ENCODE measurements at places on chromosomes 4 and X.

DNA sequence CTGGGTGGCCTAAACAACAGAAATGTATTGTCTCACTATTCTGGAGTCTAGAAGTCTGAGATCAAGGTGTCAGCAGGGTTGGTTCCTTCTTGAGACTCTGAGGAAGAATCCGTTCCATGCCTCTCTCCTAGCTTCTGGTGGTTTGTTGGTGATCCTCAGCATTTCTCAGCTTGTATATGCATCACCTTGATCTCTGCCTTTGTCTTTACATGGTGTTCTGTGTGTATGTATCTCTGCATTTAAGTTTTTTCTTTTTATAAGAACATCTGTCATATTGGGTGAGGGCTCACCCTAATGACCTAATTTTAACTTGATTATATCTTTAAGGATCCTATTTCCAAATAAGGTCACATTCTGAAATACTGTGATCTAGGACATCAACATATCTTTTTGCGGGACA, 50.6 kb upstream of the CD40LG start:
- no peak for DNase-seq

GRCh38 chr4:16508968-16509367, 282.7 kb upstream of the TAPT1 start:
- DNase-seq = no peak

DNA sequence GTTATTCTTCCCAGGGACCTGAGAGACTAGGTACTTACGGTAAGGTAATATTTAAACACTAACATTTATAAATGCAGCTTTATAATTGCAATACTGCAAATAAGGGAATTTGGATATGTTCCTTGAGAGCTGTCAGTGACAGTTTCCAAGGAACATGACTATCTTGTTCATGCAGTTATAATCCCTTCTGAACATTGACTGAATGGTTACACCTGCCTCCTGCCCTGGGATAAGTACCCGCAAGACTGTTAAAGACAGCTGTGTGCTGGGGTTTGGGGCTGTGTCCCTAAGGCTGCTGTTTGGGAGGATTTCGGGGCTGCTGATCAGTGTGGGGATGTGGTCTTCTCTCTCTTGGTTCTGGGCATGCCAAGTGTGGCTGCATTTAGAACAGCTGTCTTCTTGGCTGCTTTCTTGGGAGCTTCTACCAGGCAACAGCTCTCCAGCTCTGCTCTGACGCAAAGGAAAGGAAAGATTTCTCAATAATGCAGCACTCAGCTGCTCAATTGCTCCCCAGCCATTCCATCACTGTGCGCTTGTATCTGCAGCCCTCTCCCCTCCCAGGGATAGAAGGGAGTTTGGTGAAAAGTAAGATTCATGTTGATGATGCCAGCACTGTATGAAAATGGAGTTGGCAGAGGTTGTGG, 298.8 kb upstream of the TAPT1 start:
- no peak for DNase-seq

DNA sequence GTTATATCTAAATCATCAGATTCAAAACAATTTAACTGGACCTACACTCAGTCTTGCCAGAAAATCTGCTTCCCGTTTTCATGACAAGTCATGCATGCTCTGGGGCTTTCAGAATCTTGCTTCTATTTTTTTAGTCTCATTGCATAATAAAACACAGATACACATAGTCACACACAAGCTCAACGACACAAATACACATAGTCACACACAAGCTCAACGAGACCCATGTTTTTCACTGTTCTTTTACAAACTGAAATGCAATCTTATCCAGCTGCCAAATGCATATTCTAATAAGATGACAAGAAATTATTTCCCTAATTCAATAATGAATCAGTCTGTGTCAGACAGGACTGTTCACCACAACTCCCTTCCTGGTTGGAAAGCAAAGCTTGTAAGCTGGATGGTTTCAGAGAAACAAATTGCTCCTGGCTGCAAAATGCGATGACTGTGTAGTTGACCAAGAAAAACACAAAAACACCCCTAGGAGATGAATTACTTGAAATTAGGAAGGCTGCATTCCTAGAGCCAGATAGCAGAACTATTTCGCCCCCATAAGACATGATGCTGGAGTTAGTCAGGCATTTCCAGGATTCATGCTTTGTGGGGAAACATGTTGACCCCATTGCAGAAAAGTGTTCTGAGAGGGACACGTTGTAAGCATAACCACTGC, 208.7 kb downstream of the CHIC2 start:
- DNase-seq = no peak

DNA sequence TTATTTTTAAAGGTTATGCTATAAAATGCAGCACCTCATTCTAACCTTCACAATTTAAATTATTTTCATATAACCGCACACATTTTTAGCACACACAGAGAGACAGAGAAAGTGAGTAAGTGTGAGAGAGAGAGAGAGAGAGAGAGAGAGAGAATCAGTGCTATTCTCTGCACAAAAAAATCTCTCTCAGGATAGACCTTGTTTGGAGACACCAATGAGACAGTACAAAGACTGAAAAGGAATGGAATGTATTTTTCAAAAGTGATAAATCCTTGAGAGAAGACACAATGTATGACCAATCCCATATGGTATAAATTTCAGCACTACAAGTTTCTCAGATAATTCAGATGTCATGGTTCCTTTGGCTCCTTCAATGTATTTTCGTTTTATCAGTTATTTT, 132.1 kb upstream of the PCDH18 start:
- no peak for DNase-seq

- no peak for DNase-seq
These were observed 12.2 kb upstream of the FMR1 start for GRCh38 chrX:147899379-147900114.

GRCh38 chr4:146175541-146176453, at the start of gene LSM6:
Gene LSM6 (plus strand): TSS chr4:146175718. CDS start chr4:146182922, 7,204 bp downstream.
- DNase-seq = peak; percentile 77

DNA sequence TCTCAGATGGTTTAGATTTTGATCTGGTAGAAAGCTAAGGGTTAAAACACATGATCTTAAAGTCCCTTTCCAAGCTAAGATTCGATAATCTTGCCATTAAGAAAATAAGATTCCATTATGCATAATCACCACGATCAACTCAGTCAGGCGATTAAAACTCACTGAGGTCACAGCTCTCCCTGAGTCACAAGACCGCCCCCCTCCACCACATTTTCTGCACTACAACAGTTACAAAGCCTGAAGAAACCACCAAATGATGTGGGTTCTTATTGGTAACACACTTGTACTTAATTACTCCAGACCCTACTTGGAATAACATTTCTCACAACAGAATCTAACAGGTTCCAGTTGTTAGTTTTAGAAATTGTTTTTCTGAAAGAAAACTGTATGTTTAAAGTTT, 62.8 kb downstream of the SH3KBP1 start:
- no peak for DNase-seq

DNA sequence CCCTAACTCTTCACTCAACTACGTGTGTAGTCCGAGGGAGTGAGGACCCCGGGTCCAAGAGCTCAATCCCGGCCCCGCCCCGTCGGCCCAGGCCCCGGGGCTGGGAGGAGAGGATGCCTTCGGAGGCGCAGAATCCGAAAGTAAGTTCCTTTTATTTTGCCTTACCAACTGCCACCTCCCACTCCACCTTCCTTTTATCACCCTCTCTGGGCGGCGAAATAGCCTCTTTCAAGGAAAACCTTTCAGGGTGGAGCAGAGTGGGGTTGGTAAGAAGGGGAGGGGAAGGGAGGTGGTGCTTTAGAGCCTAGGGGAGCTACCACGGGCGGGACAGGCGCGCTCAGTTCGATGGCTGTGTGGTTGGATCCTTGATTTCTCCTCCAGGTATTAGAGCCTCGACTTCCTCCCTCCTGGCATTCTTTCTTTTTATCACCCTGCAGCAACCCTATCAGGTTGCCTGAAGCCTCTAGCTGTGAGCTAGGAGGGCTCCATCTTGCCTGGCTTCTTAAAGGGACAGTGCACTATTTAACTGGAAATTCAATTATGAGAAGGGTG, 191.2 kb downstream of the RRAGB start:
- DNase-seq = no peak

- DNase-seq = no peak
These were observed 40.0 kb downstream of the ZFYVE28 start for GRCh38 chr4:2378401-2378800.

GRCh38 chr4:7837597-7838135, 102.0 kb downstream of the AFAP1 start:
- no peak for DNase-seq

DNA sequence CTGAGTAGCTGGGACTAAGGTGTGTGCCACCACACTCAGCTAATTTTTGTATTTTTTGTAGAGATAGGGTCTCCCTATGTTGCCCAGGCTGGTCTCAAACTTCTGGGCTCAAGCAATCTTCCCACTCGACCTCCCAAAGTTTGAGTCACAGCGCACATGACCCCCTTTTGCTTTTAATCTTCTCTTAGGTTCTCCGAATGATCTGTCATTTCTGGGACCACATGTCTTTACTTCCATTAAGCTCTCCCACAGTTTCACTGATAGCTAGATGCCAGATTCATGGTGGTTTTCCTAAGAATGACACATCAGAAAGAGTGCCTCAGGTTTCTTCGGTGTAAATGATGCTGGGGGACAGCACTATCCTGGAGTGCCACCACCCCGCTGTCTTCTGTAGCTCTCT, 17.9 kb downstream of the PRKX start:
- DNase-seq = no peak

GRCh38 chrX:8504451-8504850, 39.8 kb downstream of the VCX3B start:
- no peak for DNase-seq

DNA sequence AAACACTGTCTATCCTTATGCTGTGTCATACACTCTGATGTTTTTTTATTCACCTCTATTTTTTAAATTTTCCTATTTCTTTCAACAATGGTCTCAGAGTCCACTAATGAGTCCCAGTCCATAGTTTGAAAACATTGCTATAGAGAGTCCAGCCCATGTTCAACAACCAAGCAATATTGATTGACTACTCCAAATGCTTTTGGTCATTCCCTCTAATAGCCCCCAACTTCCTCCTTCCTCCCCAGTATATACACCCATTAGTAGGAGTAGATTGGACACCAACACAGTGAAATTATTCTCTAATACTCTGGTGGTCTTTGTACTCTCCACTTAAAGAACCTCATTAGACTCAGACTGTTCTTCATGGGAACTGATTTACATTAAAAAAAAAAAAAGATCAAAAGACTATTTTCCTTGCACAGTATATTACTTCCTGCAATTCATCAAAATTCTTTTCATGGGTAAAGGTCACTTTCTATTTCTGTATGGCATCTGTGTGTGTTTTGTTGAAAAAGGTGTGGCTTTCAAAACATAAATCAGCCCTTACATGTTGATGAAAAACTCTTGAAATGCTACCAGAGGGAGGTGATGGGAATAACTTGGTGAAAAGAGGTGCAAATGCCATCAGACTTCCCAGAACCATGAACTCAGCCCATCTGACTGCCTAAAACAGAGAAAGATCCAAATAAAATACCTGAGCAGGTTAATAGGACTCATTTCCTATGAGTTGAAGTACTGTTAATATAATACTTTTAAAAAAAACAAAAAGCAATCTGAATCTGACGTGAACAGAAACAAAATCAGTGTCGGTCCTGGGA, 250.3 kb upstream of the KLF3 start:
- DNase-seq = no peak

- no peak for DNase-seq
These were observed 43.4 kb upstream of the IQSEC2 start for GRCh38 chrX:53324803-53325202.

- DNase-seq = no peak
These were observed 95.1 kb upstream of the LIMCH1 start for GRCh38 chr4:41442810-41443209.

DNA sequence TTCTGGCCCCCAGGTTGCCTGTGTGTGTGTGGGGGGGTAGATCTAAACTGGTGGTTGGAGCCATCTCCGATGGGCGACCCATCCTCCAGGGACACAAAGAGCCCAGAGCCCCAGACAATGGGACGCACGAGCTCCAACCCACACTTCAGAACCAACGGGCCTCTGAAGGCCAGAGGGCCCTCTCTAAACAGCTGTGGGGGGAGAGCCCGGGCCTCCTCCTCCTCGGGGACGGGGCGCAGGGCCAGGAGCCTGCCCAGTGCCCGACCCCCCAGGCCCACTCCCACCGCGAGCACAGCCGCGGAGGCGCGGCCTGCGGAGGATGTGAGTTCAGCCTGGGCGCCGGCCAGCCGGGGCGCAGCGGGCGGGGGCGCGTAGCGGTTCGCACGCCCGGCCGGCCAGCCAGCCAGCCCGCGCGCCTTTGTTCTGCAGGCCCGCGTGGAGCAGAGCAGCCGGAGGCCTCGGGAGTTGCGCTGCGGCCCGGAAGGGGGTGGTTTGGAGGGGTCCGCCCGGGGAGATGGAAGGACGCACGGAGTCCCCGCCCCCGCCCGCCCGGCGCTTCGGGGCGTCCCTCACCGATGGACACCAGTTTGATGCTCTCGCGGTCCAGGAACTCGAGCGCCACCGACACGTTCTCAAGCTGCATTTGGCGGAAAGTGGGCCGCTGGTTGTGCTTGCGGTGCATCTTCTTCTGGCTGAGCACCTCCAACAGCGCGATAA, 4.0 kb downstream of the FLNA start:
- DNase-seq = no peak

- DNase-seq = no peak
These were observed 29.3 kb upstream of the PTPN13 start for GRCh38 chr4:86564795-86565194.

DNA sequence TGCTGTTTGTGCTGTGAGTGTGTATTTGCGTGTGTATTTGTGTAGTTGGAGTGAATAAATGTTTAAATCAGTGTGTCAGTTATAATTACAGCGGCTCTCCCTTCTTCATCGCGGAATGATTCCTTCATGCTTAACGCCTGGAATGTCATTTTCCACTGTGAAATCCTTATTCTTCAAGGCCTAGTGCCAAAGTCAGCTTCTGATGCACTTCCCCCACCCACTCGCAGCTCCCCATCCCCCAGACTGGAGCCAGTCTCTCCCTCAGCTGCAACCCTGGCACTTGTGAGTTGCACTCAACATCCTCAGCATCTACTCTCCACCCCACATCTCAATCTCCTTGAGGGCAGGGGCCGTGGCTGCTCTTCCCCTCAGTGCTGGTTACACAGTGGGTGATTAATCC, 583.0 kb downstream of the BCOR start:
- no peak for DNase-seq

DNA sequence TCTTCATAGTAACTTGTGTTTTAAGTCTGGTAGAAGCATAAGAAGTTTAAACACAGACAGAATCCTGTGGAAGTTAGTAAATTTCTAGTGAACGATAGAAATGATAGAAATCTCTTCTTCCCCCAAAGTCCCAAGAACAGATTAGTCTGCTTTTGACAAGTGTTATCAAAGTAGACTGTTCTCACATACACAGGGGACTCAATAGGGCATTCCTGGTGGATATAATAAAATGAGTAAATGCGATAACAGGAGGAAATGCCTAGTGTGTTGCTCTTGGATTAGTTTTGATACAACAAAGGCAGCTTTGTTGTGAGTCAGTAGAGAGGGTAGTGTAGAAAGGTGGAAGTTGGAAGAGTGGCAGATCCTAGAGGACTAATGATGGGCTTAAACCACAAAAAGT, 43.5 kb downstream of the CLCN3 start:
- no peak for DNase-seq

GRCh38 chr4:105594099-105595010, 41.9 kb downstream of the ARHGEF38 start:
- no peak for DNase-seq

DNA sequence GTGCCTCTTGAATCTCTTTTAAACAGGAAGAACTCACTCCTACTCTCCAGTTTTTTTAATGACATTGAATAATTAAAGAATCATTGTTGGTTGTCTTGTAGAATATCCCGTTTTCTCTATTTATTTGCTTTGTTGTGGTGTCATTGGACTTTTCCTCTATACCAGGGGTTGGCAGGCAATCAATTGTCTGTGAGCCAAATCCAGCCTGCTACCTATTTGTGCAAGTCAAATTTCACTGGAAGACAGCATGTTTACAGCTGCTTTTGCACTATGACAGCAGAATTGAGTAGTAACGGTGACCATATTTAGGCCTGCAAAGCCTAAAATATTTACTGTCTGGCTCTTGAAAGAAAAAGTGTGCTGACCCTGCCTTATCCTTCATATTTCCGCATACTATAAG, 34.8 kb downstream of the POLA1 start:
- DNase-seq = no peak

Data from stimulated activated CD4-positive, alpha-beta T cell treated with anti-CD3 and anti-CD28 coated beads, Interleukin-1b, Interleukin-23, amount 100 ng/mL, for 4 hours (primary cell).